ENCODE measurements at places on chromosomes 2 and 18. TPM values are rescaled to one million over a fixed set of nuclear protein-coding genes. Genes with fewer than 3 reads are reported as not detected.

DNA sequence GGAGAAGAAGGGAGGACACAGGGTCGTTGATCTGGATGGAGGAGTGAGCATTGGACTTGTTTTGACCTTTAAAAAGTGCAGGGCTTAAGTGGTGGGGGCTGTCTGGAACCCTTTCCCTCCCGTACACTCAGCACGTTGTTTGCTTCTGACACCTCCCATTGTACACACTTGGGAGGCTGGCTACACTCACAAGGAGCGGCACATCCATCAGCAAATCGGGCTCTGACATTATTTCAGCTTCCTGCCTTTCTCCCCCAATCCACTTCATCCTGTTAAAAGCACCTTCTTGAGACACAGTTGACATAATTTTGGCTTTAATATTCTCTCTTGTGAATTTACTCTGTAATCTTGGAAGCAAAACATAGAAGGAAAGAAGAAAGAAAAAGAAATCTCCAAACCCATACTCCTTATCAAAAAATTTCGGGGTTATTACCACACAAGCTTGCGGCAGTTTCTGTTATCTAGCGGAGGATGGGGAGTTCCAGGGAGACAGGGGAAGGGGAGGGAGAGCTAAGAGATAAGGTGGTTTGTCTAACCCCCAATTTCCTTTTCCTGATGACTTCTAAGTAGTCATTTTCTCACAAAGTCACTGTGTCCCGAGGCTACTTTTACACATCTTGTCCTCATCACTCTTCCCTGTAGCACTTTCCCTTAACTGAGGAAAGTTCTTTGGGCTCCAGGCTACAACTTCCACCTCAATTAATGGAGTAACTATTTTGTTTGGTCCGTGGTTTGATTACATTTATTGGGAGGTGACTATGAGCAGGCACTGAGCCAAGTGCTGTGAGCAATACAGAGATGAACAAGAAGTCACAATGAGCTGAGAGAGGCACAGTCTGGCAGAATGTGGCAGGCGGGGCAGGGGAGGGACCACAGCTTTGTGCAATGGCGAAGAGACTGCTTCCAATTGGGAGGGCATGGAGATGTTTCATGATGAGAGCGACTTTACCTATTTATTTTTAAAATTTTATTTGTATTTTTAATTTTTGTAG is 240.1 kb upstream of the MEX3C start:
- DNase-seq: no peak

- peak; percentile 58 for DNase-seq
Measured at GRCh38 chr18:47997338-47997780, 66.9 kb upstream of the SMAD2 start.

DNA sequence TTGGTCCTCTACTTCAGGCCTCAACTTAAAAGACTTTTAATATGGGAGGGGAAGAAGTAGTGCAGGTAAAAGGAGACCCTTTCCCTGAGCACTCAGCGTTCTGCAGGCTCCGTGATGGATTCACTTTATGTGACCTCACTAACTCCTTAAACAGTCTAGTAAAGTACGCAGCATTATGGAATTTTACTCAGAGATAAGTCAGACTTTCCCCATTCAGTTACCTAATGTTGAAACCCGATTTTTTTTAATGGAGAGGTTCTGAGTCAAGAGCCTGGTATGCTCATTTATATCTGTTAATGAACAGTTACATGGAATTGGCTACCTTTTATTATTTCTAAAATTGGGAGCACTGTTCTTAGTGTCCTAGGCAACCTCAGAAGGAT is 34.1 kb downstream of the RASGRP3 start:
- peak; percentile 38 for DNase-seq

DNA sequence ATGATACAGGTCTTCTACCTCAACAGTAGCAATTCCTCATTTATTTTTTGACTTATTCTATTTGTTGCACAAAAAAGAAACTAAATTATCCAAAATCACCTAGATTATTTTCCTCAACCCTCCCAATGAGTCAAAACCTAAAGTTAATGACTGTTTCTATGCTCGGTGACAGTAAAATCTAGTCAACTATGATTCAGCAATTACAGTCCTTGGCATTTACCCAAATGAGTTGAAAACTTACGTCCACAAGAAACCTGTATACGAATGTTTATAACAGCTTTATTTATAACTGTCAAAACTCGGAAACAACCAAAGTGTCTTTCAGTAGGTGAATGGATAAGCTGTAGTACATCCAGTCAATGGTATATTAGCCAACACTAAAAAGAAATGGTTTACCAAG is 439.3 kb downstream of the CBLN2 start:
- DNase-seq: no peak

DNA sequence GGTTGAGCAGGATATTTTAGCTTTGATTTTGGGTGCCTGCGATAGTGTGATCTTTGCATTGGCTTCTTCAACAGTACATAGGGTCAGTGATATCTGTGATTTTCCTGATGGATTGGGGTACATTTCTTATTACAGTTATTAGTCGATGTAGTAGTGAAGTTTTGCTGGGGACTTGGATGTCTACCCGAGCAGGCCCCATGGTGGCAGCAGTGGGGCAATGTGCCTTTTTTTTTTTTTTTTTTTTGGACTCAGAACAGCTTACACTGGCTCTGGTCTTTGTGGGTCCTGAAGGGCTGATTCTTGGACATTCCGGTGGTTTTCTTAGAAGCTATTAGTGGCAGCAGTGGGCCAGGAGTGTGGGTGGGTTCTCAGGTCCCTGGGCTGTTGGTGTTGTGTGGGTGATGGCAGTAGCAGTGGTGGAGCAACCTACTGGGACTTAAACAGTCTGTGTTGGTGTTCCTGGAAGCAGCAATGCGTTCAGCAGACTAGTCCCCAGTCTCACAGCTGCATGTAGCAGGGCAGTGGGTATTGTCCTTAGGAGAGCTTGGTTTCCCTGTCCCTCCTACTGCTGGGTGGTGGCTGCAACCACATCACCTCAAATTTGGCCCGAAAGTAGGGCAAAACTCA is 53.7 kb upstream of the SLC4A10 start:
- no peak for DNase-seq

DNA sequence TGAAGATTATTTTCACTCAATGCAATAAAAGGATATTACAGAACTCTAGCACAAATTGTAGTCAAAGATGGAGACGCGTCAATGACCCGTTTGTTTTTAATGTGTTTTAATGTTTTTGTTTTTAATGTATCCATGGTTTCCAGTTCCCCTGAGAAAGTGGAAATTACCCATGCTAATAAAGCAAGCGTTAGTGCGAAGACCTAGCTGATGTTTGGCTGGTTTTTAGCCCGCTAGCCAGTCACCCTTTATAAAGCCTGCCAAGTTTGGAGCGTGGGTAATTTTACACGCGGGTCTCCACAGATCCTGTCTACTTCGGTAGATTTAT is 430 bp upstream of the CHMP1B start:
- DNase-seq: peak; percentile 80

DNA sequence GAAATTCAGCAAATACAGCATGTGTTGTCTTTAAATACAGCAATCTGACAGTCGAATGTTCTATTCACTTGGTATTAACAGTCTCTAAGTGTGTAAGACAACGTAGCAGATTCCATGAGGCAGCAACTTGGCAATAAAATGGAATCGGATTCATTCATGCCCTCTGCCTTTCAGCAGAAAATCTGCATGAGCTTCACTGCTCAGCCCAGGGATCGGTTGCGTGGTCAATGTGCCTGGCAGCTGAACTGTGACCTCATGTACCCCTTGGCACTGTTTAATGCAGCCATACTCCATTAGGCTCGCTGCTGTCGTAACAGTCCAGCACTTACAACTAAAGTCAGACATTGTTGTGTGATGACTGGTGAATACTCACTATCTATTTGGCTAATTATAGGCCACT is 17.7 kb upstream of the RGPD4 start:
- peak; percentile 81 for DNase-seq

DNA sequence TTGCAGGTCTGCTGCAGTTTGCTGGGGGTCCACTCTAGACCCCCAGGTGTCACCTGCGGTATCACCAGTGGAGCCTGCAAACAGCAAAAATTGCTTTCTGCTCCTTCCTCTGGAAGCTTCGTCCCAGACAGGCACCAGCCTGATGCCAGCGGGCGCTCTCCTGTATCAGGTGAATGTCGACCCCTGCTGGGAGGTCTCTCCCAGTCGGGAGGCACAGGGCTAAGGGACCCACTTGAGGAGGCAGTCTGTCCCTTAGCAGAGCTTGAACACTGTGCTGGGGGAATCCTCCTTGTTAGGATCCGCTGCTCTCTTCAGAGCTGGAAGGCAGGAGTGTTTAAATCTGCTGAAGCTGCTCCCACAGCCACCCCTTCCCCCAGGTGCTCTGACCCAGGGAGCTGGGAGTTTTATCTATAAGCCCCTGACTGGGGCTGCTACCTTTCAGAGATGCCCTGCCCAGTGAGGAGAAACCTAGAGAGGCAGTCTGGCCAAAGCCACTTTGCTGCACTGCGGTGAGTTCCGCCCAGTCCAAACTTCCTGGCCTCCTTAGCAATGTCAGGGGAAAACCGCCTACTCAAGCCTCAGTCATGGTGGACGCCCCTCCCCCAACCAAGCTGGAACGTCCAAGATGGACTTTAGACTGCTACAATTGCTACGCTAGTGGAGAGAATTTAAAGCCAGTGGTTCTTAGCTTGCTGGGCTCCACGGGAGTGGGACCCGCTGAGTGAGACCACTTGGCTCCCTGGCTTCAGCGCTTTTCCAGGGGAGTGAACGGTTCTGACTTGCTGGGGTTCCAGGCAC is 652.5 kb downstream of the KCNJ3 start:
- no peak for DNase-seq

- peak; percentile 98 for DNase-seq
Measured at GRCh38 chr2:150526827-150527226, 39.4 kb upstream of the RND3 start.

DNA sequence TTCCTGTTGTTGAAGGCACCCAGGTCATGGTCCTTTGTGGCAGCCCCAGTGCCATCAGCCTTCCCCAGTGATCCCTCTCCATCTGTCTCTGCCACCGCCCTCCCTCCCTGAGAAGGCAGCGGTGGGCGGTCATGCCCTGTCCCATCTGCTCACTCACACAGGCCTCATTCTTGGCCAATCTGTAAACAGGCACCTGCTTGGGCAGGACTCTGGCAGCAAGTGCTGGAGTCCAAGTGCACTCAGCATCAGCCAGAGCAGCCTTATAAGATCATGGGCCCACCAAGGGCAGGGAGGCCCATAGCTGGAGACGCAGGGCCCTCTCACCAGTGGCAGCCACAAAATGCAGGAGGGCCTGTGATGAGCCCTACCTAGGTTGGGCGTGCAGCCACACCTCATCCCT is 140.9 kb downstream of the TWIST2 start:
- no peak for DNase-seq

DNA sequence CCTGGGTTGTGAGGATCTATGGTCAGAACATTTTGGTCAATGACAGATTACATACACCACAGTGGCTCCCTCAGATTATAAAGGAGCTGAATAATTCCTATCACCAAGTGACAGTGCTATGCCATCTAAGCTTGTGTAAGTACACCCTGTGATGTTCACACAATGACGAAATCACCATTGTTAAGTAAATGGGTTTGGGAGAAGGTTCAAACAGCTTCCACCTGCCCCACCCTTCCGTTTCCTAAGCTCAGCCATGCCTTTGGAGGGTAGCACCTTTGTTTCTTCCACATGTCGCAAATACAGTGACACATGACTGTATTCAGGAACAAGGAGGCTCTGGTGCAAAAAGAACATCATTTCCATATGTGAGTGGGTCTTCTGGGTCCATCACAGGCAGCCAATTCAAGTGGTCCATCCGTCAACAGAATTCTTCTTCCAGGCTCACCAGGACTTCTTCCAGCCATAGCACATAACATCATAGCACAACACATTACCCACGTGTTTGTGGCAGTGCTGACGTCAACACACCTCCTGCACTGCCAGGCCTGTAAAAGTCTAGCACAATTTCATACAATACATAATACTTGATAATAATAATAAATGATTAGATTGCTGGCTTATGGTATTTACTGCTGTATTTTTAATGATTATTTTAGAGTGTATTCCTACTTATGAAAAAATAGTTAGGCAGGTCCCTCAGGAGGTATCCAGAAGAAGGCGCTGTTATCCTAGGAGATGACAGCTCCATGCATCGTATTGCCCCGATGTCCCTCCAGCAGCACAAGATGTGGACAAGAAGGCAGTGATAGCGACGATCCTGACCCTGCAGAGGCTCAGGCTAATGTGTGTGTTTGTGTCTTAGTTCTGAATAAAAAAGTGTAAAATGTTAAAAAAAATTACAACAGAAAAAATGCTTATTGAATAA is 264.8 kb downstream of the ANAPC1 start:
- DNase-seq: no peak

DNA sequence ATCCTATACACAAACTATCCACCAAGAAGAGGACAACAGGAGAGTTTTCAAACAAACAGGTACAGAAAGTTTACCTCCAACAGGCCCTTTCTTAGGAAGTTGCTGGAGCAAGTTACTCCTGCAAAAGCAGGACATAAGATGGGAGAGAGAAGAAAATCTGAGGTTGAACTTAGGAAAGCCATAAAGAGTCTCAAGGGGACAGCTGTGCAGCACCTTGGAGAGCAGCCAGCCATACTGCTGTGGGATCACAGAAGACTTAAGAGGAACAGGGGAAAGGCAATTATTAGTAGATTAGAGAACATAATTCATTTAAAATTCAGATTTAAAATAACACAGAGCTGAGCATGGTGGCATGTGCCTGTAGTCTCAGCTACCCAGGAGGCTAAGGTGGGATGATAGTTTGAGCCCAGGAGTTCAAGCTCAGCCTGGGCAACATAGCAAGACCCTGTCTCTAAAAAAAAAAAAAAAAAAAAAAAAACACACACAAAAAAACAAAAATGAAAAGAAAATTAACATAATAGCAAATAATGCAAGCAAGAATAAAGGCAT is 148.1 kb upstream of the SIX3 start:
- peak; percentile 29 for DNase-seq

DNA sequence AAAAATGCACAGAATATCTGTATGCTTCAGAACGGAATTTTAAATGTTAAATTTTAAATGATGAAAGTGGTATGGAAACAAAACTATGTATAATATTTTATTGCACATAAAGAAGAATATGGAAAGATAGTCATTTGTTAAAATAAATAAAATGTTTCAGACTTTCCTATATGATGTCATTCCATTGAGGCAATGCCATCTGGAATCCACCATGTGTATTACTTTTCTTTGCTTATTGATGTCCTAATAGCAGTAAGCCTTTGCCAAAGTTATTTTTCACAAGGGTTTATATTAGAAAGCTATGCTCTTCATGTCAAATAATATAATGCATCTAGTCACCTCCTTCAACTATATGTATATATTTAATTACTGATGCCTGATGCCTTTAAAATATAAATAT is 601.6 kb upstream of the PKDCC start:
- DNase-seq: no peak

DNA sequence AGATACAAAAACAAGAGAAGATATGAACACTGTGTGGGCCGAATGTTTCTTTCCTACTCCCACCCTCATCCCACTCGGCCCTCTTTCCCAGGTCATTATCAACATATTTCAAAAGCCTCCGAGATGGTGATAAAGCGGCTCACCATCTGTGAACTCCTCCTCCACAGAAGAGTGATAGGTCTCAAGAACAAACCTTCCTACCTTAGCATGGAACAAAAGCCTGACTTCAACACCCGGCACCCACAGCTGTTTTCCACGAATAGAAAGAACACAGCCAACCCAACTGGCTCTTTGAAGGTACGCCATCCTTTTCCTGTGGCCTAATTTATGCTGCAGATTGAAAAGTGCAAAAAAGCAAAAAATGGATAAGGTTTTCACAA is 28.8 kb downstream of the BCL2 start:
- no peak for DNase-seq

GRCh38 chr2:73036766-73037165 is 34.7 kb downstream of the SFXN5 start:
- DNase-seq: no peak

ICOS gene
- total RNA-seq: not detected

ASPRV1 gene
- 0.15 TPM for total RNA-seq

LRRTM4 gene
- total RNA-seq: not detected

FASTKD2 gene
- total RNA-seq: 33.5 TPM

GCG gene
- total RNA-seq: not detected

DOK6 gene
- 0.52 TPM for total RNA-seq

ROCK1 gene
- 6.3 TPM for total RNA-seq

CLEC4F gene
- total RNA-seq: not detected

All from M059J (cell line).